ENCODE measurements at places on chromosomes 13 and 19.

- no peak for DNase-seq
Measured at GRCh38 chr19:38057959-38058690, 151.1 kb downstream of the SIPA1L3 start.

GRCh38 chr19:16371540-16371986, 46.9 kb downstream of the KLF2 start:
- peak; percentile 85 for DNase-seq

DNA sequence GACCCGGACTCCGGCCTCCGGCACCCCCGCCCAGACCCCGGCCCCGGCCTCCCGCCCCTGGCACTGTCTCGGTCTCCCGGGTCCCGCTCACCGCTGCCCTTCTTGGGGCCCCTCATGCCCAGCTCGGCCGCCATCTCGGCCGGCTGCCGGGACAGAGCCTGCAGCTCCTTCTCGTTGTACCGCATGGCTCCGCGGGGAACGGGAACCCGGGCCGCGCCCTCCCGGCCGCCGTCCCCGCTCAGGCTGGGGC, 140 bp downstream of the PLEKHJ1 start:
- no peak for DNase-seq

DNA sequence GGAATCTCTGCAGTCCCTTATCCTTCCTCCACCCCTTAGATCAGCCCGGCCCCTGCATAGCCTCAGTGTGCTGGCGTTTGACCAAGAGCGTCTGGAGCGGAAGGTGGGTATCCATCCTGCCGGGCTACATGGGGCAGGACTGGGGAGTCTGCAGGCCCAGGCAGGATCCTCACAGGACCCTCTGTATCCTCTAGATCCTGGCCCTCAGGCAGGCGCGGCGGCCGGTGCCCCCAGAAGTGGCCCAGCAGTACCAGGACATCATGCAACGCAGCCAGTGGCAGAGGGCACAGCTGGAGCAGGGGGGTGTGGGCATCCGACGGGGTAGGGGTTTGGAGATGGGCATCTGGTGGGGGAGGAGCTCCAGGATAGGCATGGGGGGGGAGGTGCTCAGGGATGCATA, 8.9 kb downstream of the PODNL1 start:
- DNase-seq = no peak

GRCh38 chr13:26007261-26008125, 44.3 kb downstream of the SHISA2 start:
- DNase-seq = no peak

All from stimulated activated CD8-positive, alpha-beta memory T cell treated with anti-CD3 and anti-CD28 coated beads, Interleukin-15, amount 100 ng/mL, for 48 hours (primary cell).